Esophagus mucosa (tissue), 1 donor: ENCODE measurements at places on chromosomes 7 and 10. TPM values are rescaled to one million over a fixed set of nuclear protein-coding genes. Genes with fewer than 3 reads are reported as not detected.

DNA sequence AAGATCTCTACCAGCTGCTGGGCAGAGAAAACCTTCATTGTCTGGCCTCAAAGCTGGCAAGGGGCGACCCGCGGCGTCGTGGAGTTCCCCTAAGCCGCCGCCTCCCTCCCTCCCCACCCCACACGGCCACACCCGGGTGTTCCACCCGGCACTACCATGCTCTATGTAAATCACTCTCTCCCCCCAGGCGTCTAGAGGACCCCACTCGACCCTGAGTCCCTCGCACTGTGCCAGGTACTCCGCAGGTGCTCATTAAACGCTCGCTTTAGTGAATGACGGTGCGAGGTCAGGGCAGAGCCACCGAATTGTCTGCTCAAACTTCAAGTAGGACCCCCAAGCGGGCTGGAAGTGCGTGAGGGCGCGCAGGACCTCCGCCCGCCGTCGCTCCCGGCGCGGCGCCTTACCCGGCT, 628 bp downstream of the PARP12 start:
- ATAC-seq, result peak; percentile 48

DNA sequence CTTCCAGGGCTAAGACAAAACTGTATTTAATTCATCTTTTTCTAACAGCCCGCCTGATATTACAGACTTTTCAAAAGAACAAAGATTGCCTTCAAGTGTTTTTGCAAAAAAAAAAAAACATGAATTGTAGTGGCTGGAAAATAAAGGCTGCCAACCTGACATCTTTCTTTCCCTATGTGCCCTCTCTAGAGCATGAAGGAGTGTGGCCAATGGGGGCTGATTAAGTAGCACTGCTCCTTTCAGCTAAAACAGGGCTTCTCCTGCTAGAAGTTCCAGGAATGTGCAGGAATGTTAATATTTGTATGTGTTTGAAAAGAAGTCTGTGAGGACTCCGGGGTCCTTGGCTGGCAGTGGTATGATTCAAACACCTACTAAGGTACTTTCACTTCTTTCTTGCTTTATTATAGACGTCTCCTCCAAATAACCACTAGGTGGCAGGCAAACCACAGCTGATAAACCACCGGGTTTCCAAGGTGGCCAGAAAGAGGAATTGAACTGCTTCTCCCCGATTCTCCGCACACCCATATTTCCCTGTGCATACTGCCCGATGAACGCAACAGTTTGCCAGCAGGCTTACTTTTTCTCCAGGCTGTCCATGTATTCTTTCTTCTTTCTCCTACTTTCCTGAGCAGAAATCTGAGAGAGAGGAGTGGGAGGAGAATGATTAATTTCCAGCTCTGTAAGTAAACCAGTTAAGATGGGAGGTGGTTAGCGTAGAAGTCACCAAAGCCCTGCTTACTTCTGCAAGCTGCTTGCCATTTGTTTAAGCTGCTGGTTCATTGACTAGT, 56.8 kb upstream of the DGKI start:
- peak; percentile 76 for ATAC-seq

DNA sequence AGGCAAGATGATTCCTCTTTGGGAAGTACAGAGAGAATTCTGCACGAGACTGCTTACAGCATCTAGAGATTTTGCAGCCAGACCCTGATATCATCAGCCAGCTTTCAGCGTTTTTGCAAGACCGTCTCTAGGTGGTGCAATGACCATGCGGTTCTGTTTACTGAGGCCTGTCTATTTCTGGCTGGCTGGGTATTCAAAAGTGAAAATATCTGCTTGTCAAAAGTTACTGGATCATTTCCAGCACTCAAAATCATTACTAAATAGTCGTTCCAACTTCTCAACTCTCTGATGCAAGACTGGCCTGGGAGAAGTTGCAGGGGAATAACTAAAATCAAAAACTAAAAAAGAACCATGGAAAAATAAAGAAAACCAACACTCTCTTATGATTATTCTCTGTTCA, 240.1 kb downstream of the ELMO1 start:
- ATAC-seq, result peak; percentile 67

Gene ALOX5
- 4.1 TPM for total RNA-seq

Gene PTER
- 9.7 TPM for total RNA-seq

- ATAC-seq, result peak; percentile 32
Observed at GRCh38 chr10:31618541-31619291, 299.7 kb downstream of the ZEB1 start.

Gene KLHL7
- 18.1 TPM for total RNA-seq

DNA sequence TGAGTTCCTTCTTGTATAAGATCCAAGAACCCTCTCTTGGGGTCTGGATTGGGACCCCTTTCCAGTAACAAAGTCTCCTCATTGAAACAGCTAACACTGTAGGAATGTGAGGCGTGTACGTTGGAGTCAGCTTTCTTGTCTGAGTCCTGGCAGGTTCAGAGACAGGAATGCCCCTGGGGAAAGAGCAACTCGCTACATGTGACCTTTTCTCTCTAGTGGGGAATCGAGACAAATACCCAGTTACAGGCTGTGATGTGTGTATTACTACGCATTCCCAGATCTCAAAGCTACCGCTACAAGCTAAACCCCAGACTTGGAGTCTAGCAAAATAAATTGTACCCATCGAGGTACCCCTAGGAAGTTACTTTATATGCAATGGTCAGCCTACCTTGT, 85.6 kb upstream of the FRMD4A start:
- no peak for ATAC-seq
